ENCODE measurements at places on chromosomes 1 and 21.

GRCh38 chr21:42565206-42565810, 51.7 kb downstream of the SLC37A1 start:
- no peak for DNase-seq

GRCh38 chr1:48792961-48793360, 16.3 kb upstream of the BEND5 start:
- no peak for DNase-seq

GRCh38 chr1:33821291-33821690, 42.6 kb upstream of the HMGB4 start:
- no peak for DNase-seq

GRCh38 chr1:180563026-180563827, 4.5 kb downstream of the OVAAL start:
- DNase-seq = no peak

GRCh38 chr1:94531664-94532063, 9.9 kb downstream of the F3 start:
- DNase-seq = no peak

- no peak for DNase-seq
Measured at GRCh38 chr1:201361652-201362504, 15.6 kb downstream of the TNNT2 start.

- DNase-seq = no peak
Measured at GRCh38 chr21:29236201-29236600, 62.5 kb upstream of the BACH1 start.

- DNase-seq = no peak
Measured at GRCh38 chr1:216847397-216848036, 124.3 kb upstream of the ESRRG start.

DNA sequence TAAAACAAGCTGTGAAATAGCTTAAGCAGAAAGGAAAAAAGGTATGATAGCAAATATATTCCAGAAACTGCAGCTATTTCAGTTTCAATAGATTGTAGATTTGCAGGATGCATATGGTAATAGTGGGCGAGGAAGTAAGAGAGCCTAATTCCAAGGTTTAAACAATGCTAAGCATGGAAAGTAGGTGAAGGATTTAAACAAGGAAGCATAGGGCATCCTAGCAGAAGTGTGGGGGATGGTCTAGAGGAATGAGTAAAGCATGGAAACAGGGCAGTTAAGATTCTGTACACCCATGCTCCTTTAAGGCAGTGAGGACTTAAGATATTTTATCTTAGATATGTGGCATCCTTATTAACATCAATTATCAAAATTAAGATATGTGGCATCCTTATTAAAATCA, 2.6 kb downstream of the IVNS1ABP start:
- DNase-seq = no peak

- DNase-seq = no peak
Measured at GRCh38 chr1:9291914-9292360, 757 bp upstream of the SPSB1 start.

DNA sequence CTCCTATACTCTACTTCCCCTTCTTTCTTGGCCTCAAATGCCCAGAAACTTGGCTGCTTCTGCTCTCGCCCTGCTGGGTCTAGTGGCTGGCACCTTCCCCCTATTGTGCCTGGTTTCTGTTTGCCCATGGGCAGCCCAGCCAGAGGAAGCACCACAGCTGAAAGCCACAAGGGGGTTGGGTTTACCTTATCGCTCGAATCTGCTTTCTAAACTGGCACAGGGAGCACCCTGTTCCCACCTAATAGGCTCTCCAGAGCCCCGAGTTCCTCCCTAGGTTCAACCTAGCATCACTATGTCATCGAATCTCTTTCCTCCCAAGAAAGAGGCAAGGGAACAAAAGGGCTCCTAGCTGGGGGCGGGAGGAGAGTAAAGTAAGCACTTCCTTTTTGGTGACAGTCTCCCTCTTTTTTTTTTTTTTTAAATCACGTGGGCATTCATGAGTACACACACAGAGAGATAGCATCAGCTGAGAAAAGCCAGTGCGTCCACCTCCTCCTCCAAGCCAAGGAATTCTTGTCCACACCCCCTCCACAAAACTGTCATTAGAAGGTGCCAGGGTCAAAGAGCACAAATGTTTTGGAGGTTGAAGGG, 72.8 kb downstream of the PLEKHA6 start:
- DNase-seq = no peak

DNA sequence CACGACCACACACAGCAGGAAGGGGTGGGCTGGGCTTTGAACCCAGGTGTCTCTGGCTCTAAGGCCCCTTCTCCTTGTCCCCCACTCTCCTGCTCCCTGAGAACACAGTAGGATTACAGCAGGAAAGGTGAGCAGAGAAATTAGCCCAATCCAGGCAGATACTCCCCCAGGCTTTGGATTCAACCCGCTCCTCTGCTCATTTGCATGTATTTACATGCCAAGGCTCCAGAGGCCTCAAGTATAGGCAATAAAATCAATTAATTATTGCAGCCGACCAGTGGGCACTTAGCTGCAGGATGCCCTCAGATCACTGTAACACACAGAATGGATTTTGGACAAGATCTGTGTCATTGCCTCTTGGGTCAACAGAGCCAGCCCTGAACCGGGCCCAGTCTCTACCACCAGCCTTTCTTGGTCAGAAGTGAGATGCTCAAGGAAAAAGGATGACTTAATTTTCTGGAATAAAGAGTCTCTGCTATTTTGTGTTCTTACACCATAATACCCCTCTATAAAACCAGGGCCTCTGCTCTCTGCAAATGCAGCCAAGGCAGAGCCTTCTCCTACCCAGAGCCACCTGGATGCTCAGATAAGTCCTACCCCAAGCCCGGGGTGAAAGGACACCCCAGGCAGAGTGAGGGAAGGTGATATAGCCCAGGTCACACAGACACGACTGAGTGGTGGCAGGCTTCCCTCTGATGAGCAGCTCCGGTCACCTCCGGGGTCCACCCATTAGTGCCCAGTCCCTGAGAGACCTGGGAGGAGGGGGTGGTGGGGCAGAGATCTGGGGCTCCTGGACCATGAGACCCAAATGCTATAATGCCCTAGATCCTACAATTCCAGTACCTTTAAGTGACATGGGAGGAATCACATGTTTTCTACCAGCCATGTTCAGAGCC, 28.9 kb downstream of the MATN1 start:
- no peak for DNase-seq

- DNase-seq = no peak
Measured at GRCh38 chr21:44537930-44538911, 1.8 kb downstream of the KRTAP10-1 start.

DNA sequence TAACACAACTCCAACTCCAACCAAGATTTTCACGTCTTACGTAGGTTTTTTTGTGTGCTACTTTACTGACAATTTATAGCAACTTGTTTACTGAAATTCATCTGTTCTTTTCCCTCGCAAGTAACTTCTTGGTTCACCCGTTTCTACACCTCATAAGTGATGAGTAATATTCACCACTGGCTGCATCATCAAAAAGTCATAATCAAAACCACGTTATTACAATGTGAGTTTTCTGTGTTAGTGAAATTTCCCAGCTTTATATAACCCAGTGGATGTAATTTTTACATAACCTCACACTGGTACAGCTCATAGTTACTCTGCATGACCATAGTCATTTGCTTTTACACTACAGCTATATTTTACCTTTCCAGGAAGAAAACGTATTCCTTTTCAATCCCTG, 401.1 kb upstream of the LYPLAL1 start:
- DNase-seq = no peak

GRCh38 chr1:64215576-64215975, 12.2 kb downstream of the UBE2U start:
- DNase-seq = no peak

- DNase-seq = no peak
Measured at GRCh38 chr1:109714661-109715372, 2.8 kb downstream of the GSTM5 start.

DNA sequence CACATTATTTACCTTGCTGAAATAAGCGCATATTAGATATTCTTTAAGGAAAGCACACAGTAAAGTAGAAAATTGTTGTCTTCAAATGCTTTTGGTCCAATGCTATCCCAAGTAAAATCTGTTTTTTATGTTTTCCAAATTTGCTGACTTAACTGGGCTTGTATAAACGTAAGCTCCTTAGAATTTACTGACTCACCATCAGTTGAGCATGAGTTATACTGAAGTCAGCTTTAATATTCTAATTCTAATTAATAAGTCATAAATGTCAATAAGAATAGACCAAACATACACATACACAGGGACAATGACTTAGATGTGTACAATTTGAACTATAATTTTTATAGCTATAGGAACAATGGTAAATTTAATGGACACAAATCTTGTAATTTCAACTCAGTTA, 319.2 kb downstream of the TPR start:
- no peak for DNase-seq

GRCh38 chr1:44822981-44823451, 14.7 kb downstream of the BTBD19 start:
- no peak for DNase-seq

DNA sequence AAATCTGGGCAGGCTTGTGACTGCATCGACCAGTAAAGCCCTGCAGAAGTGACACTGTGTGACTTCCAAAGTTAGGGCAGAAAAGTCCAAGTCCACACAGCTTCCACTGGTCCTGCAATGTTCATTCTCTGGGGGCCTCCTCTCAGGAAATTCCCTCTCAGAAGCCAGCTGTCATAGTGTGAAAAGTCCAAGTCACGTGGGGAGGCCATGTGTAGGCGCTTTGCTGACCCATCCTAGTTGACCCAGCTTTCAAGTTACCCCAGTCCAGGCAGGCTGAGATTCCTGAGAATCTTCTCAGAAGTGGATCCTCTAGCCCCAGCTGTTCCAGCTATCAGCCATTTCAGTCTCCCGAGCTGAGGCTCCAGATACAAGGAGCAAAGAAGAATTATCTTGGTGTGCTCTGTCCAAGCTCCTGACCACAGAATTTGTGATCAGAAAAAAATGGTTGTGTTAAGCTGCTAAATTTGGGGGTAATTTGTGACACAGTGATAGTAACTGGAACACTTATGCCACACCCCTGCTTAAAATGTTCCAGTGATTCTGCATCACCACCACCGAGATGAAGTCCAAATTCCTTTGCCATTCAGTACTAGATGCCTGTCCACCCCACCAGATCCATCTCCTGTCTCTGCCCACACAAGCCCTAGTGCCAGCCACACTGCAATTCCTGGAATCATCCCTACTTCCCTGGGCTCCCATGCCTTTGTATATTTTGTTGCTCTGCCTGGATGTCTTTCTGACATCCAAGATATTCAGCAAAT, 2.5 kb upstream of the STUM start:
- no peak for DNase-seq

DNA sequence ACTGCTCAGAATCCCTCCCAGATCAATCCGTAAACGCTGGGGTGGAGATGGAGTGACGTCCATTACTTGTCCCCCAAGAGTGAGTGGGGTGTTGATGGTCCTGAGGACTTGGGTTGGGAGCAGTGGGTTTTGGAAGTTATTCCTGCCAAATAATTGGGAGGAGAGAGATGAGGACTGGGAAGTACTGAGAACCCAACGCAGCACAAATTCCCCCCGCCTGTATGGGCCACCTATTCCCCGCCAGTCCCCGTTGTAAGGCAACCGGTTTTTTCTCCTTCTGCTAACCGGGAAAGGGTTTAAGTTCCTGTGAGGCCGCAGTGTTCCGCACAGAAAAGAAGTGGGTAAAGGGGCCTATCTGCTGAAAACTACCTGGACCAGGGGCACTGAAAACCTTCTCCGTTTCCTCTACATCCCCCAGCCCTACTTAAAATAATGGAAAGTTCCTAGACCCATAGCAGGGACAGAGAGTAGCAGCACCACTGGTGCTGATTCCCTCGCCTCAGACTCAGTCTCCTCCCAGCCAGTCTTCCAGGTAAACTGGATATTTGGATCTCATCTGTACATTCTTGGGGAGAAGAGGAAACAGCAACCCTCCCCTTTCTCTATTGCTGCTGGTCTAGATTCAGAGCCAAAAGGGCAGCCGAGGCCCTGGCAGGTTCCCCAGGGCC, 738 bp downstream of the LURAP1 start:
- no peak for DNase-seq

- DNase-seq = no peak
Measured at GRCh38 chr1:151526735-151527525, 13.2 kb upstream of the TUFT1 start.

- no peak for DNase-seq
Measured at GRCh38 chr1:36520771-36521420, 38.2 kb upstream of the CSF3R start.

DNA sequence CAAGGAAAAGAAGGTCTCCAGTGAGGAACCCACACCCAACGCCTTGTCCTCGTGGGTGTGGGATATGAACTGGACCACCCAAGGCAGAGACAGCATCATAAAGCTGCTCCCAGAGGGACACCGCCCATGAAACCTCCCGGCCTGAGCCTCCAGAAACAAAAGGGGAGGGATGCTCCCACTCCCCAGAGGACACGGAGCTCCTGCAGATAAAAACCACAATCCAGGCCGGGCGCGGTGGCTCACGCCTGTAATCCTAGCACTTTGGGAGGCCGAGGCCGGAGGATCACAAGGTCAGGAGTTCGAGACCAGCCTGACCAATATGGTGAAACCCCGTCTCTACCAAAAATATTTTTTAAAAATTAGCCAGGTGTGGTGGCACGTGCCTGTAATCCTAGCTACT, 66.4 kb downstream of the CHD5 start:
- no peak for DNase-seq

- DNase-seq = peak; percentile 76
Measured at GRCh38 chr1:23743287-23744152, at the start of gene ELOA. Gene ELOA, plus strand, starts transcription at chr1:23743471. Its CDS starts 33 bp downstream, at chr1:23743504.

All from stimulated activated CD4-positive, alpha-beta T cell treated with anti-CD3 and anti-CD28 coated beads, Interleukin-12 subunit alpha, Interleukin-12 subunit beta, amount 100 ng/mL, for 4 hours (primary cell).